Naive thymus-derived CD4-positive, alpha-beta T cell (primary cell): ENCODE measurements at places on chromosomes 7 and 10. TPM values are rescaled to one million over a fixed set of nuclear protein-coding genes. Genes with fewer than 3 reads are reported as not detected.

The DENND10 gene
- polyA plus RNA-seq = 29.1 TPM

The TCAF2 gene
- polyA plus RNA-seq = 10.7 TPM

The RET gene
- polyA plus RNA-seq = not detected

The CALML3 gene
- polyA plus RNA-seq = not detected

DNA sequence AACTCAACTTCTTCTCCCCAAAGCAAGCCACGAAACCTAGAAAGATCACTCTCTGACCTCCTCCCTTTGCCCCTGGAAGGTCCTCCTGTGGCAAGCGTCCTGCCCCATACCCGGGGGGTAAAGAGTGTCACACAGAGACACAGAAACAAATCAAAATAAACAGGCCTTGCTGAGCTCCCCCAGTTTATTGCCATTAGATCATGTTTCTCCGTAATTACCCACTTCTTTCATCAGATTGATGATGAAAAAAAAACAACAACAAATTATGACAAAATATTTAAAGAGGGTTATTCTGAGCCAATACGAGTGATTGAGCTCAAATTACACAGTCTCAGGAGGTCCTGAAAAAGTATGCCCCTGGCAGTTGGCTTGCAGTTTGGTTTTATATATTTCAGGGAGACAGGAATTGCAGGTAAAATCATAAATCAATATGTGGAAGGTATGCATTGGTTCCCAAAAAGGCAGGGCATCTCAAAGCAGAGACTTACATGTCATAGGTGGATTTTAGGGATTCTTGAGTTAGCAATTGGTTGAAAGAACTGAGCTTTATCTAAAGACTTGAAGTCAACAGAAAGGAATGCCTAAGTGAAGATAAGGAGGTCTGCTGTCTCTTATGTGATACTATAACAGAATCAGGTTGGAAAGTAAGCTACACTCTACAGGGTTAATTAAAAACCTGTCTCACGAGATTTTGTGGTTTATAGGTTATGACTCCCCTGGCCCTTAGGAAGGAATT lies 86.2 kb downstream of the APBB1IP start:
- H3K36me3 ChIP-seq = peaks cover 7% of the 10 kb centered on the region
- no peaks in the 10 kb centered on the region for H3K27me3 ChIP-seq
- no peak overlapping the region for H3K27ac ChIP-seq
- no peak for DNase-seq

GRCh38 chr10:70515035-70515667 lies 36.6 kb downstream of the PALD1 start:
- no peaks in the 10 kb centered on the region for H3K27me3 ChIP-seq
- H3K36me3 ChIP-seq = no peaks in the 10 kb centered on the region
- DNase-seq = no peak
- no peak overlapping the region for H3K4me3 ChIP-seq
- no peaks in the 10 kb centered on the region for H3K4me1 ChIP-seq
- H3K27ac ChIP-seq = no peak overlapping the region

DNA sequence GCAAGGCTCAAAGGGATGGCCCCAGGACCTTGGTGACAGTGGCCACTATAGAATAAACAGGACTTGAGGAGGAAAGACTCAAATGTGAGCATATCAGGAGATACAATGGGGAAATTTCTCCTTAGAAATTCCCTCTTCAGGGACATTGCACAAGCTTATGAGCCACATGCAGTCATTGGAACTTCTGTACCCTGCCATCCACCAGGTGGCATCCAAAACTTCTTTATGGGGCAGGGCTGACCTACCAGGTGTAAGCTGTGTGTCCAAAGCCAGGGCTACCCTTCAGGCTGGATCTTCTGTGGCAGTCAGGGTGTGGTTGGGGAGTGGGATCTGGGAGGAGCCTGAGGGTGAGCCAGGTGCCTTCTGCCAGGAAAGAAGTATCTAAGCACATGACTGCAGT lies 36.6 kb upstream of the LRRC18 start:
- H3K4me1 ChIP-seq = no peaks in the 10 kb centered on the region
- H3K27ac ChIP-seq = no peak overlapping the region
- no peaks in the 10 kb centered on the region for H3K27me3 ChIP-seq
- H3K4me3 ChIP-seq = no peak overlapping the region
- DNase-seq = no peak
- no peaks in the 10 kb centered on the region for H3K36me3 ChIP-seq

DNA sequence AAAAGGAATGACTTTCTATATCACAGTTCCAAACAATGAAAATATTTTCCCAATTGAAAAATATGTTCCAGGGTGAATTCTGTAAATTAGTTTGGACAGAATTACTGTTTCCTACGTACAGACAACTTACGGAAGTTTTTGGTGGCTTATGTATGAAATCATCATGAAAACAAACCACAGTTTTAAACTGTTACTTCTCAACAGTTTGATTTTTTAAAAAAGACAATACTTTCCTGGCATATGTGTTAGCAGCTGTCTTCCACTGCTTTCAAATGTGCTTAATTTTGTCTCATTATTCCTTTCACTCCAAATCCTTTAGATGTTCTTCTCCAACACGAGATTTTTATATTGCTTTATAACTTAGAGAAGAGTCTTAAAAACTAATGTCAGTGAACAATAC lies 56.2 kb downstream of the SEMA3A start:
- no peak overlapping the region for H3K4me3 ChIP-seq
- no peaks in the 10 kb centered on the region for H3K36me3 ChIP-seq
- no peak for DNase-seq

DNA sequence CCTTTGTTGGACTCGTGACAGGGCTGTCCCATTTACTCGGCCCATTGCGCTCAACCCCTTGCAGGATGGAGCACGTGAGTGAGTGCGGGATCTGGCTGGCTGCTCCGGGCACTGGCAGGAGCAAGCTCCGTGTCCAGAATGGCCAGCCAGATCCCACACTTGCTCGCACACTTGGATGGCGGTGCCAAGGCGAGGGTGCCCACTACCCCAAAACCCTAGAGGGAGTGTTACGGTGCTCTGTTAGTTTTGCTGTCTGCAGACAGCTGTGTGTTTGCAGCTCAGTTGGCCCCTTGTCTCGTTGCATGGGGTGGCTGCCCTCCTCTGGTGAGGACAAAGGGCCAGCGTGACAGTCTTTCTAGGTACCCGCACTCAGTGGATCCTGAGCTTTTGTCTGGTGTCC lies 34.2 kb downstream of the ZNF487 start:
- H3K36me3 ChIP-seq = no peaks in the 10 kb centered on the region
- H3K27me3 ChIP-seq = no peaks in the 10 kb centered on the region
- H3K4me1 ChIP-seq = no peaks in the 10 kb centered on the region
- no peak overlapping the region for H3K4me3 ChIP-seq

DNA sequence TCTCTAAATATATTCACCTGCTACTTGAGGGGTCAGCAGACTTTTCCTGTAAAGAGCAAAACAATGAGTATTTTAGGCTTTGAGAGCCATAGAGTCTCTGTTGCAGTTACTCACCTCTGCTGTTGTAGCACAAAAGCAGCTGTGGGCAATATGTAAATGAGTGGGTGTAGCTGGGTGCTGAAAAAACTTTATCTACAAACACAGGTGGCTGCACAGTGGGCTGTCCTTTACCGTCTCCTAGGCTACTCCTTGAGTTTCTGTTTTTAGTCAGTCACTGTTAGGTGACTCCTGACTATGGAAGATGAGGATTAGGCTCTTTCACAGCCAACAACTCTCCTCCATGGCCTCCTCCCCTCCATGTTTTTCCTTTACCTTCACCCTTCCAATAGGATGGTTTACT lies 286.1 kb upstream of the C7orf33 start:
- no peaks in the 10 kb centered on the region for H3K27me3 ChIP-seq
- H3K4me1 ChIP-seq = peaks cover 23% of the 10 kb centered on the region
- no peaks in the 10 kb centered on the region for H3K36me3 ChIP-seq
- no peak overlapping the region for H3K4me3 ChIP-seq

GRCh38 chr7:66894463-66895080 lies 26.5 kb upstream of the TMEM248 start:
- H3K36me3 ChIP-seq = no peaks in the 10 kb centered on the region
- no peaks in the 10 kb centered on the region for H3K4me1 ChIP-seq
- no peaks in the 10 kb centered on the region for H3K27me3 ChIP-seq
- no peak overlapping the region for H3K4me3 ChIP-seq

DNA sequence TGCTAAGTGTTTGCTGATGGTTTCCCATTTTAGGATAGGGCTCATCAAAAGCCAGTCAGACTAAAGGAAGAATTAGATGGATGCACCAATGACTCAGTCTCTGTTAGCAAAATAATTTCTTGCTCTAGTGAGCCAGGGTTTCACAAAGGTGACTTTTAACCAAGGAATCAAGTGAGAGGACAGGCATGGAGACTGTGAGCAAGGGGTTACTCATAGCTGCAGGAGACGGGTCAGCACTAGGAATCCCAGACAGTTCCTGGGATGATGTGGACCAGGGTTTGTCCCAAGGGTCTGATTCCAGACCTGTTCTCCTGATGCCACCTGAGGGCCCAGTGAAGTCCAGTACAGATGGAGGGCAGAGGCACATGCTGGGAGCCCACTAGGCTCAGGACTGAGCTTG lies 138.1 kb downstream of the NOC3L start:
- H3K4me3 ChIP-seq = no peak overlapping the region
- H3K36me3 ChIP-seq = no peaks in the 10 kb centered on the region
- DNase-seq = no peak
- H3K27me3 ChIP-seq = no peaks in the 10 kb centered on the region

DNA sequence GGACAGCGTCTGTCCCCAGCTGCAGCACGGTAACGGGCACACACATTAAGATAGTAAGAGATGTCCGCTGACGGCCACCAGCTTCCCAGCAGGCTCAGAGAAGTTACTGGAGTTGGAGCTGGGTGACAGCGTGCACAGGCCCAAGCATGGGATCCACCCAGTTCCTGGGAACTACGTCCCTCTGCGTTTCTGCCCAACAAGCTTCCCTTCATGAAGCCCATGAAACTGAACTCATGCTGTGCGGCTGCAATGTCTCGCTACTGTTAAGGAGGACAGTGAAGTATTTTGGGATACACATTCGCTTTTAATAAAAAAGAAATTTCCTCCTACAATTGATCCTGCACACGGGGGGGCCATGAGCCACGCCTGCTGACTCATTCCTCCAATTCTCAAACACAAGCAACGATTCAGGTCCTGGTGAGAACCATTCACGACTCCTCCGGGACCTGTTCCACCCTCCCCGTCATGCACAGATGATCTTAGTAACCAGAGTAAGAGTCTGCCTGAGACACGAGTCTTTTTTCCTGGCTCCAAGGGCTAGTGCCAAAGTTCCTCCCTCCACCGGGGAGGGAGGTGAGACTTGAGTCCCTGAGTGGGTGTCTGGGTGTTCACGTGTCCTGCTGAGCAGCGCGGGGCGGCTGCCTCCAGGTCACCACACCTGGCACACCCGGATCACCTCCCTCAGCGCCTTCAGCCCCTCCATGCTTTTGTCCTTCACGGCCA lies 2.6 kb downstream of the PSMG3 start:
- H3K4me1 ChIP-seq = peaks cover 3% of the 10 kb centered on the region
- H3K36me3 ChIP-seq = peaks cover 30% of the 10 kb centered on the region
- no peak overlapping the region for H3K27ac ChIP-seq

DNA sequence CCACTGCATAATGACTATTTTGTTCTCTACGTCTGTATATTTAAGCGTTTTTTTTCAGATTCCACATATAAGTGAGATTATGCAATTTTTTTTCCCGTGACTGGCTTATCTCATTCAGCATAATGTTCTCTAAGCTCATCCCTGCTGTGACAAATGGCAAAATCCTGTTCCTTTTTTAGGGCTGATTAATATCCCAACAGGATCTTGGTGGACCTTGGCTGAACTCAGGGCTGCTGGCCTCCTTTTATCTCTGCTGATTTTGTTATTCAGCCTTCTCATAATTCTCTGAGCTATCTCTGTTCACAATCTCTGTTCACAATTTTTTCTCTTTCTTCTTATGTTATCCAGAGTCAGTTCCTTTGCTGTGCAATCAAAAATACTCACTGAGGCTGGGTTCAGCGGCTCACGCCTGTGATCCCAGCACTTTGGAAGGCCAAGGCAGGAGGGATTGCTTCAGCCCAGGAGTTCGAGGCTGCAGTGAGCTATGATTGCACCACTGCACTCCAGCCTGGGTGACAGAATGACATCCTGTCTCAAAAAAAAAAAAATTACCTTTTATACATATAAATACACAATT lies 1035.9 kb upstream of the AUTS2 start:
- no peak for DNase-seq
- no peak overlapping the region for H3K27ac ChIP-seq
- H3K4me1 ChIP-seq = no peaks in the 10 kb centered on the region
- no peak overlapping the region for H3K4me3 ChIP-seq

DNA sequence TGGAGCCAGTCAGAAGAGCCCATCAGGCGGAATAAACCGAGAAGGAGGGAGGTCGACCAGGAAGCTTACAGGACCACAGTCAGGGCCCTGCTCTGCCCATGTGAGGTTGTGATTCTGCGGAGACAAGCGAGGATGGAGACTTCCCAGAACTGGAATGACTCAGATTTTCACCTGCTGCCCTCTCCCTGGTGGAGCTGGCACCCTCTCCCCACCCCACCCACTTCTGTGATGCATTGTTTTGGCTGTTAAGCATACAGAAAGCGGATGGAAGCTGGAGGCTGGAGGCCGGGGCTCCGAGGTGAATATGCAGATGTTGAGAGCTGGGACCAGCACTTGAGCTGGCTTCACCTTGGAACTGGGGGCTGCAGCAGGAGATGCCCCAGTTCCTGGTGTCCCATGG lies 57.4 kb downstream of the NPTX2 start:
- no peaks in the 10 kb centered on the region for H3K36me3 ChIP-seq
- no peak for DNase-seq

DNA sequence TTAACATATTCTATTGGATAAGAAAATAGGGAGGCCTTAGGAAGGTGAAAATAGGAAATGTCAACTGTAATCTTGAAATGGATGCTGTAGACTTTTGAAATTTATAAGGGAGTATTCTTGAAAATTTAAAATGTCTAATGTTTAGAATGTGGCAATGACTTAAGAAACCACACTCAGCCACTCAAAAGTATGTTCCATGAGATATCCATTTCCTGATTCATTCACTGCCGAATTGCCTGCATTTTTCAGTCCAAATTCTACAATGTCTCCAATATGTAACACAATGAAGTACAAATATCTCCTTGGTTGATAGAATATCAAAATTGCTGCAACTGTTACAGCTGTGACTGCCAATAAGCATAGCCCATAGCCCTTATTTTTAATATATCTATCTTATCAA lies 25.9 kb downstream of the PRKG1 start:
- no peak overlapping the region for H3K27ac ChIP-seq
- no peaks in the 10 kb centered on the region for H3K36me3 ChIP-seq
- DNase-seq = no peak
- H3K4me1 ChIP-seq = no peaks in the 10 kb centered on the region
- H3K27me3 ChIP-seq = no peaks in the 10 kb centered on the region

GRCh38 chr7:36820527-36821170 lies 96.4 kb upstream of the AOAH start:
- no peaks in the 10 kb centered on the region for H3K36me3 ChIP-seq
- H3K27ac ChIP-seq = no peak overlapping the region
- H3K4me3 ChIP-seq = no peak overlapping the region
- no peaks in the 10 kb centered on the region for H3K27me3 ChIP-seq
